ENCODE measurements at places on chromosomes 5 and 9.

DNA sequence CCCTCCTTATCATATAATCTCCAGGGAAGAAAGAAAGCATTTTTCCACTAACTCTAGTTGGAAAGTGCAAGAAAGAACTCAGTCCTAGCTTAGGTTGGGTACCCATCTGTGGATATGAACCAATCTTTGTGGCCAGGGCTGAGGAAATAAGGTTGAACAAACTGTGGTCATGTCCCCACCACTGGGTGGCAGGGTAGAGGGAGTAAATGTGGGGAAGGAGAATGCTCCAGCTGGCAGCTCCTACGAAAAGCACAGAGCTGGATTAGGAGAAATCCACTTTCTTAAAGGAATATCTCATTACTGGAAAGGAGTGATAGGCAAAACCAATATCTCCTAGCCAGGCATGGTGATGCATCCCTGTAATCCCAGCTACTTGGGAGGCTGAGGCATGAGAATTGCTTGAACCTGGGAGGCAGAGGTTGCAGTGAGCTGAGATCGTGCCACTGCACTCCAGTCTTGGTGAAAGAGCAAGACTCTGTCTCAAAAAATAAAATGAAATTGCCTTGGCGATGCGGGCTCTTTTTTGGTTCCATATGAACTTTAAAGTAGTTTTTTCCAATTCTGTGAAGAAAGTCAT is 175.1 kb downstream of the CCDC192 start:
- H3K27me3 ChIP-seq: no peaks in the 10 kb centered on the region
- no peaks in the 10 kb centered on the region for H3K36me3 ChIP-seq
- peak; percentile 54 for DNase-seq

- peaks cover 16% of the 10 kb centered on the region for H3K4me1 ChIP-seq
- H3K27me3 ChIP-seq: no peaks in the 10 kb centered on the region
- no peak overlapping the region for H3K4me3 ChIP-seq
- DNase-seq: no peak
Measured at GRCh38 chr5:143494162-143494561, 90.7 kb upstream of the NR3C1 start.

DNA sequence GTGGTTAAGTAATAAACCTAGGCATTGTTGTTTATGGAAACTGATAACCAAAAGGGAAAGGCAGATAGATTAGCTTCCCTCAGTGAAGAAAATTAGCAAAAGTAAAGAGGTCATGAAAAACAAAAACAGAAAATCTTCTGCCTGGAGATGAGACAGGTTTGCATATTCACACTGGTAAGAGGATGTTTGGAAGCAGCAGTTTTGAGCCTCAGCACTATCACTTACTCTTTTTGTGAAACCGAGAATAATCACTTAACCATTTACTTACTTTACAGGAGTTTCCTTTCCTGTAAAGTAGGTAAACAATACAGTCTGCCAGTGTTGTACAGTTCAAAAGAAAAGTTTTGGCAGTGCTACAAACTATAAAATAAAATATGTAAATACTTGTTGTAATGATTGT is 35.5 kb upstream of the EMB start:
- no peak overlapping the region for H3K27ac ChIP-seq
- no peaks in the 10 kb centered on the region for H3K36me3 ChIP-seq
- no peaks in the 10 kb centered on the region for H3K27me3 ChIP-seq

DNA sequence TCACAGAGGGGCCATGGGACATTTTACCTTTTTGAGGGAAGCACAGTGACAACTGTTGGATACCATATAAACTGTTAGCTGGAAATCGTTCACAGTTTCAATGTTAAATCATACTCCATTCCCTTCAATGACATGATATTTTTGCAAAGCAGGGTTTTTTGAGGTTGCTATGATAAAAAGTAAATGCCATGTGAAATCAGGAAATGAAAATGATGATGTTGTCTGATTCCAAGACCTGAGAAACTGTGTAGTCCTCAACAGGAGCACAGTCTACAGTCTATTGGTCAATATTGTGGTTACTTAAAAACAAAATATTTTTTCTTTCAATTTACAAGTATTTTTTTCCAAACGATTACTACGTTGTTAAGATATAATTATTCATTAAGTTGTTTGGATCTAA is 24.0 kb upstream of the ADAM19 start:
- no peaks in the 10 kb centered on the region for H3K4me1 ChIP-seq
- no peaks in the 10 kb centered on the region for H3K27me3 ChIP-seq
- H3K27ac ChIP-seq: no peak overlapping the region
- no peaks in the 10 kb centered on the region for H3K36me3 ChIP-seq
- H3K4me3 ChIP-seq: no peak overlapping the region

DNA sequence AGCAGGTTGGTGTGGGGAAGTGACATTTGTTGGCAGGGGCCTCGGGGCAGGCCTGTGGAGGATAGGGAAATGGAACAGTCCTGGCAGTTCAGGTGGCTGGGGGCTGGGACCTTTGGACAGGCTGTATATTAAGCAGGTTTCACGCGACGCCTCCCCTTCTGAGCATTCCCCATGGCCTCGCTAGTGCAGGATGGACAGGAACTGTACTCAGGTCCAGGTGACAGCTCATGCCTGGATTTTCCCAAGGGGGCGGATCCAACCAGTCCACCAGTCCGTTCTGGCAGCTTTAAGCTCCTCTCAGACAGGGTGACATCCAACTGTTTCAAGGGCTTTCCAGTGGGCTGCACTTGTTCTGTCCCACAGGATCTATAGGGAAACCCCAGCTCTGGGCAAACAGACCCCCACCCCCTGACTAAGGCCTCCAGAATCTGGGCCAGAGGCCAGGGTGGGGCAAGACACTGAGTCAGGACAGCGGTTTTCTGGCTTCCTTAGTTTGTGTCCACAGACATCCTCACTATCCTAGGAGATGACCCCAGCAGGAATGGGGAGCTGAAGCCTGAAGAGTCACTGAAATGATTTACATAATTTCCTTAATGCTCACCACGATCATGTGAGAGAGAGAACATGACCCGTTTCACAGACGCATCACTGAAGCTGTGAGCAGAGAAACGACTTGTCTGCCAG is 20.9 kb downstream of the CSF2 start:
- H3K4me3 ChIP-seq: no peak overlapping the region
- no peaks in the 10 kb centered on the region for H3K27me3 ChIP-seq
- H3K27ac ChIP-seq: no peak overlapping the region
- no peaks in the 10 kb centered on the region for H3K4me1 ChIP-seq

- no peaks in the 10 kb centered on the region for H3K36me3 ChIP-seq
- no peak for DNase-seq
- H3K27me3 ChIP-seq: no peaks in the 10 kb centered on the region
- H3K27ac ChIP-seq: no peak overlapping the region
- H3K4me3 ChIP-seq: no peak overlapping the region
Measured at GRCh38 chr5:111973961-111974360, 217.0 kb upstream of the NREP start.

GRCh38 chr5:88792144-88792840 is 90.7 kb downstream of the MEF2C start:
- H3K4me3 ChIP-seq: no peak overlapping the region
- no peaks in the 10 kb centered on the region for H3K27me3 ChIP-seq
- no peak for DNase-seq
- peaks cover 15% of the 10 kb centered on the region for H3K36me3 ChIP-seq
- no peak overlapping the region for H3K27ac ChIP-seq
- peaks cover 13% of the 10 kb centered on the region for H3K4me1 ChIP-seq

GRCh38 chr5:21085791-21086190 is 1097.8 kb upstream of the CDH18 start:
- no peak overlapping the region for H3K4me3 ChIP-seq
- H3K36me3 ChIP-seq: no peaks in the 10 kb centered on the region
- H3K27me3 ChIP-seq: no peaks in the 10 kb centered on the region
- H3K27ac ChIP-seq: no peak overlapping the region
- no peak for DNase-seq

DNA sequence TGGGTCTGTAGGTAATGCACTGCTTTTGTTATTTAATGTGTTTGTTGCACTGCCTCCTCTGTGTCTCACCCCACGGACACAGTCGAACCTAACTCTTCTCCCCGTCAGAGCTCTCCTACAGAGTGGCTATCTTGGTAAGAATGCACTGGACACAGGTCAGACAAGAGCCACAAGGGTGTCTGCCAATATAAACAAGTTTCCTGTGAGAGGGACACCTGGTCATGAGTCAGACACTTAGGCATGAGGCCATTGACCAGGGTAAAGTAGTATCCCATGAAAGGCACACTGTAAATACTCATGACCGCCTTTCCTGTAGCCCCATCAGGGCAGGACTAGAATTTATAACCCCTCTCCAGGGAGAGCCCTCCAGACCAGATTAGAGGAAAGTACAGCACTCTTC is 115.5 kb downstream of the SLC12A2 start:
- no peaks in the 10 kb centered on the region for H3K4me1 ChIP-seq
- H3K4me3 ChIP-seq: no peak overlapping the region
- no peak overlapping the region for H3K27ac ChIP-seq
- H3K36me3 ChIP-seq: no peaks in the 10 kb centered on the region
- no peaks in the 10 kb centered on the region for H3K27me3 ChIP-seq
- DNase-seq: no peak

- no peaks in the 10 kb centered on the region for H3K27me3 ChIP-seq
- no peaks in the 10 kb centered on the region for H3K36me3 ChIP-seq
- no peak for DNase-seq
- peaks cover 44% of the 10 kb centered on the region for H3K4me1 ChIP-seq
- H3K4me3 ChIP-seq: no peak overlapping the region
Measured at GRCh38 chr5:67028371-67028770, 168.2 kb downstream of the CD180 start.

- no peak overlapping the region for H3K4me3 ChIP-seq
- H3K4me1 ChIP-seq: no peaks in the 10 kb centered on the region
- peaks cover 36% of the 10 kb centered on the region for H3K36me3 ChIP-seq
- no peaks in the 10 kb centered on the region for H3K27me3 ChIP-seq
- no peak for DNase-seq
- no peak overlapping the region for H3K27ac ChIP-seq
Measured at GRCh38 chr5:116297296-116297814, 212.5 kb downstream of the COMMD10 start.

DNA sequence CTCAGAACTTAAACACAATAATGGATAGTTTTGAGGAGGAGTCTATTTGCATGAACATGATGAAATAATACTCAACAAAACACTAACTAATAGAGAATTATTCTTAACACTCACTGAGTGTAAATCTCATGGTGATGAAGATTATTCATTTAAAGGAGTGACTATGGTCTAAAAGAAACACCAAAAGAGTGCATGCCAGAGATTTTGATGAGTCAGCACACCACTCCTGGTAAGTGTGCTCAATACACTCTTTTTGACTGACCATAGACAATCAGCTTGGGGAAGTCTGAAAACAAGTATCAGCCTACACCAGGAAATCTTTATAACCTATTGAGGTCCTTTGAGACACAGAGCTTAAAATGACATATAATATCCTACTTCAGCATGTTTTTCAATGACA is 6.8 kb upstream of the FST start:
- no peak for DNase-seq
- H3K27me3 ChIP-seq: no peaks in the 10 kb centered on the region
- no peak overlapping the region for H3K27ac ChIP-seq
- no peaks in the 10 kb centered on the region for H3K36me3 ChIP-seq

- no peak overlapping the region for H3K4me3 ChIP-seq
- no peak for DNase-seq
- no peaks in the 10 kb centered on the region for H3K27me3 ChIP-seq
- H3K27ac ChIP-seq: peak overlapping the region; percentile 34
- no peaks in the 10 kb centered on the region for H3K36me3 ChIP-seq
Measured at GRCh38 chr9:31336386-31336785, 1048.1 kb upstream of the ACO1 start.

DNA sequence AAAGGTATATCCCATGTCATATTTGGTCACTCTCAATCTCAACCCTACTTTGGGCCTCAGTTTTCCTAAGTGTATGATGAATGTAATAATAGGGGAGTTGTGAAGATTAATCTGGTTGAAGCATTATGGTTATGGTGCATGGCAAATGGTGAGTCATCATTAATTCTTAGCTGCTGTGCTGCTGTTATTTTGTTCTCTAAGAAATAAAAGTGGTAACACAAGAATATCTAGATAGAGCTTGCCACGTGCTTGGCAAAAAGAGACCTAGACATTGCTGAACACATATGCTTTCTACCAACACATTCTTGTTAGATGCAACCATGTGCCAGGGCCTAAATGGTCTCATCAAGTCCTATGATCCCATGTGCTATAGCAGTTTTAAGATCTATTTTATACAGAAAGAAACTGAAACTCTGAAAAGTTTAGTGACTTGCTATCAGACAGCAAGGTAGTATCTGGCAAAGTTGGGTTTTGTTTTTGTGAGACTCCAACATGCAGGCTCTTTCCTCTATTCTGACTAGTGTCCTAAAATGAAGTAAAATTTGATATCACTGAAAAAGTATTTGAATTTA is 699.9 kb upstream of the MEF2C start:
- no peaks in the 10 kb centered on the region for H3K4me1 ChIP-seq
- no peak overlapping the region for H3K27ac ChIP-seq
- H3K27me3 ChIP-seq: no peaks in the 10 kb centered on the region
- no peak overlapping the region for H3K4me3 ChIP-seq
- no peak for DNase-seq
- no peaks in the 10 kb centered on the region for H3K36me3 ChIP-seq
